Pulmonary artery endothelial cell (primary cell): ENCODE measurements at places on chromosomes 12 and 14.
A peak's percentile ranks its signal among the peaks of the same experiment; 100 is the strongest.

DNA sequence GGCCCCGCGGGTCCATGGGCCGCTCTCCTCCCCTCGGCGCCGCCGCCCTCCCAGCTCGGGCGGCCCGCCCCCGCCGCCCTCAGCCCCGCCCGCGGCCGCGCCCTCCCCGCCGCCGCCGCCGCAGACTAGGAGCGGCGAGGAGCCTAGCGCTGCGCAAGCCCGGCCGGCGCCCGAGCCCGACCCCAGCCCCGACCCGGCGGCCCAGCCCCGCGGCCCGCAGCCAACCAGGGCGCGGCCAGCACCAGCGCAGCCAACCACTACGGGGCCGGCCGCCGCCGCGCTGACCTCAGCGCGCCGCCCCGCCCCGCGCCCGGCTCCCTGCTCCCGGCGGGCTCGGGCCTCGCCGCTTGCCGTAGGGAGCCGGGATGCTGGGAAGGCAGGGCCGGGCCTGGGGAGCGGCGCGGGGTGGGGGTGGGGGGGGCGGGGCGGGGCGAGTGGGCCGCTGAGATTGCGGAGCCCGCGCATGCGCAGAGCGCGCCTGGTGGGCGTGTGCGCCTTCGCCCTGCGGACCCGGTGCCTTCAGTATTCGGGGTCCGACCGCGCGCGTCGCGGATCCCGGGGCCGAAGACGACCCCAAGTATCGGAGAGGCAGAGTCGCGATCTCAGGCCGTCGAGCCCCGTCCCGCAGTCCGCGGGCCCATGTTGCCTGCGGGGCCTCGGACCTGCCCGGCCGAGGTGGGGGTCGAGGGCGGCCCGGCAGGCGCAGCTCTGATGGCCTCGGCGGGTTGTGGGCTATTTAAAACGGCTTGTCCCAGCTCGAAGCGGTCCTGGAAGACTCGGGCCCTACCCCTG, at the start of gene CDC42BPB:
CDC42BPB (minus strand) TSS at position 178 of the 792 bp plus-strand sequence. CDS start 376 bp downstream, outside the sequence.
- peak; percentile 60 for DNase-seq

GRCh38 chr12:59122784-59123183, 202.5 kb upstream of the LRIG3 start:
- DNase-seq: peak; percentile 90

DNA sequence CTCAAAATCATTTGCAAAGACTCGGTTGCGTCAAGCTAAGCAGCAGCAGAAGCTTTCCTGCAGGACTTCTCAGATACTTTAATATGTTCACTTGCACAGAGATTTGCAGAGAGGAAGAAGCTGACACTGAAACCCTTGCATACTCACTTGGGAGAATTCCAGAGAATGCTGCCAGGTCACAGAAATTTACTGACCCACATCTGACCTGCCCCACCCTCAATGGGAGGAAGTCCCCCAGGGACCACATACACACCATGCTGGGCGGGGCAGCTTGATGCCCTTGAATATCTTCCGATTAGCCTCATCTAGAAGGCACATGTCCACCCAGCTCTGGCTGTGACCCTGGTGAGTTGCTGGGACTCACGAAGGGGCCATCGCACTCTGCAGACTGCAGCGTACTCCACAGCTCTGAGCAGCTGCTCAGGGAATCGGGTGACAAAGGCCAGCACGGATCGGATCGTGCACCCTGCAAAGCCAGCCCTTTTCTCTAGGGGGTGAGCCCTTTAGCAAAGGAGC, 83.2 kb downstream of the ITPK1 start:
- DNase-seq: no peak

GRCh38 chr14:67526676-67527459, 6.2 kb upstream of the PLEKHH1 start:
- no peak for DNase-seq

DNA sequence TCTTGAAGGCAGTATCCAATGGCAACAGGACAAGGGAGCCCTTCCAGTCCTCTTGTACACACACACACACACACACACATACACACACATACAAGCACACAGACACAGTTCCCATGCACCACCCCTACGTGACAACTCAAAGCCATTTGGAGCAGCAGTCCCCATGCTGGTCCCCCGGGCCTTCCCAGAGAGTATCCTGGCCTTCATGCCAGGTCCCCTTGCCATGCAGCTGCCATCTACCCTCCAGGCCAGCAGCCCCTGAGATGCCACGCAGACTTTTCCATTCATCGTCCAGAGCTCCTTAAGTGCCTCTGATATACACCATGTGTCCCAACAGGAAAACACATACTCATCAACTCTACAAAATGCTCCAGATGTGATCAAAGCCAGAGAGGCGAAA, 159.5 kb downstream of the ANO2 start:
- DNase-seq: no peak
